ENCODE measurements at places on chromosomes 4 and X.

GRCh38 chrX:26952213-26952612, 510.9 kb downstream of the PPP4R3C start:
- DNase-seq, result no peak

- DNase-seq, result no peak
Observed at GRCh38 chrX:50081282-50081889, 119.4 kb downstream of the AKAP4 start.

- DNase-seq, result no peak
Observed at GRCh38 chrX:37076983-37077382, 68.8 kb downstream of the FAM47C start.

DNA sequence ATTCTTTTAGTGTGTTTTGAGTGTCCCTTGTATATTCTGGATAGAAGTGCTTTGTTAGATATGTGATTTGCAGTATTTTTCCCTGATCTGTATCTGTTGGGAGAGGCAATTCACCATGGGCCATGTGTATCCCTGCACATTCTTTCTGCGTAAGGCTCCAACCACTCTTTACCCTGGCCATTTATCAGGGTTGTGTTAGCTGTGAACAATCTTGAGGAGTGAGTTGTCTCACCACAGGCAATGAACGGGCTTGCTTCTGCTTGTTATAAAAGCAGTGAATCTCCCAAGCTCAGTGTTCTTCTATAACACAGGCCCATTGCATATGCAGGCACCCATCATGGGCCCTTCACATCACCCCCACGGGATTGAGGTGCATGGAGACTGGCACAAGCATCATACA, 18.9 kb upstream of the SMIM10 start:
- DNase-seq, result no peak

DNA sequence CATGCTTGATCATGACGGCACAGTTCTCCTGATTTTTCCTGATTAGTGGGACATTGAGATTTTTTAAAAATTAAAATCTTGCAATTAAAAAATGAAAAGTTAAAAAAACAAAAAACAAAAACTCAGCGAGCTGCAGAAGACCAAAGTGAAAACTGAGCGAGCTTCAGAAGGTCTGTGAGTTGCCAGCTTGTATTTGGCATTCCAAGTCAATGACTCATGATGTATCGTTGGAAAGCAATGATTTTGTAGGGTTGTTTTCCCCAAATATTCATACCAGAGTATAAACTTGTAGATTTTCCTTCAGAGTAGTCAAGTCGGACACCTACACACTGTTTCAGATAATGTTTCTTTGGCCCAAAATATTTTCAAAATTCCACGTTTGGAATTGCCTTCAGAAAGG, 76.9 kb downstream of the LRRC66 start:
- no peak for DNase-seq
